ENCODE measurements at places on chromosomes 1 and 21.
A peak's percentile ranks its signal among the peaks of the same experiment; 100 is the strongest.

DNA sequence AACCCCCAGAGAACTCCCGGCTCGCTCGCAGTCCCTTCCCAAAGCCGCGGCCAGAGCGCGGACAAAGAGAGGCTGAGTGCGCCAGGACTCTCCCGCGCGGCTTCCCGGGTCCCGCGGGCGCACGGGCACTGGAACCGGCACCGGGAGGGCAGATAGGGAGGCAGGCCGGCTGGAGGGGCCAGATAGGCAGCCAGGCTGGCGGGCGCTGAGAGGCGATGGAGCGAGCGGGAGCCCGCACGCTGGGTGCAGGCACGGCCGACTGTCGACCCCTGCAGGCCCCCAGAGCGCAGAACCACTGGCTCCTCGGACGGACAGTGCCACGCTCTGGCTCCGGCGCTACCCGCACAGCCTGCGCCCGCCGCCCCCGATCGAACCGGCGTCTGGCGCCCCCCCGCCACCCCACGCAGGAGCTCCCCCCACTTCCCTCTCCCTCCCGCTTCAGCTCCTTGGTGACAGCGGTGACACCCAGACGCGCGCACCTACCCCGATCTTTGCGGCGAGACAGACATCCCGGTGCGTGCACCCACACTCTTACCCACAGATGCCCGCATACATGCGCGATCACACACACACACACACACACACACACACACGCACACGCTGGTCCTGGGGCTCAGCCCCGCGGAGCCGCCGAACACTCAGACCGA, 534 bp downstream of the SLC6A9 start:
- DNase-seq, result peak; percentile 75

DNA sequence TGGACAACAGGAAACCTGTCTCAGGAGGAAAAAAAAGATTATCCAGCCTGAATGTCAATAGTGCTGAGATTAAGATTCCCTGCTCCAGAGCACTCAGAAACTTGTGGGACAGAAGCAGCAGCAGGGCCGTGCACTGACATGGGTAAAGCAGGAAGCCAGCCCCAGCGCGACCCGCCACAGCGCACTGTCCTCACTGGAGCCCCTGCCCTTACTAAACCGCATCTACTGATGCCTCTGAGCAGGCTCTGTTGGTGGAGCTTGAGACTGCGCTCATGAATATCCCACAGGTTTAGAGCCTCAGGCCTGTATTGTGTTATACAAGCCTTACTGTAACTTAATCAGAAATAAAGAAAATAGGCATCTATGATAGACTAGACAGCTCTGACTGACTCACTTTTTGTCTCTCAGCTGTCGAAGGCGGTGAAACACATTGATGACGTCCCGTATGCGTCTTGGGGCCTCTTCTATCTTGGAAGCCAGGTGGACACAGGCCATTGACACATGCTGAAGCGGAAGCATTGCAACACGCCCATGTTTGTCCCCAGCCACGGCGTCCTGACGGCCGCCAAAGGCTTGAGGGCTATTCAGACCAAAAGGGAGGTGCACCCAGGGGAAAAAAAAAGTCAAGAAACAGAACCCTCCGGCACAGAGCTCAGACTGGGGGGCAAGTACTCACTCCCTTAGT, 1.2 kb downstream of the CCNL2 start:
- DNase-seq, result peak; percentile 45

DNA sequence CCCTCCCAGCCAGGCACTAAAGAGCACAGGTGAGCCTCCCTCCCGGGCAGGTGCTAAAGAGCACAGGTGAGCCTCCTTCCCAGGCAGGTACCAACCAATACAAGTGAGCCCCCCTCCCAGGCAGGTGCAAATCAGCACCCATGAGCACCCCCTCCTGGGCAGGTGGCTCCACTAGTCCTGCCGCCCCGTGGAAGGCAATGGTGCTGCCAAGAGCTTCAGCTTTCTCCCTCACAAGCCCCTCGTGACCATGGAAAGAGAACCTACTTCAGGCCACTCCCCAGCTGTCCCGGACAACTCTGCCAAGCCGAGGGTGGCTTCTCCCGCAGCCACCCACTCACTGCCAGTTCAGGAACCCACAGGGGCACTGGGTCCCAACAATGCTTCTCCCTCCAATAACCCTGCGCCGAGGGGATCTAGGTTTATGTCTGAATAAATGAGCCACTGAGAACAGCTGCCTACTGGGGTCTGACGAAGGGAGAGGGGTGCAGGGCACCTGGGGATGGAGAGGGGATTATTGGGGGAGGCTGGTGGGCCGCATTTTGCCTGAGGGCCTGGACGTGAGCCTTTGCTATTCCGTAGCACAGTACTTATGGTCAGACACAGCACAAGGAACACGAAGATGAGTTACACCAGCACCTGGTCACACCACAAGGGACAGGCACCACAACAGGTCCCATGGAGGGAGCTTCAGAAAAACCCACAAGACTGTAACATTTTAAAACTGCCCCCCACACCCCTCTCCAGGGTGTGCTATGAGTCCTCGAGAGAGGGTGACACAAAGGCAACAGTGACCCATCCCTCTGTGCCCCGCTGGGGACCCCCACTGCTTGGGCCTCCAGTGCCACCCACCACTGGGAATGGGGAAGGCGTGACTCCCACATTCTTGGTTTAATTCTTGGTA, 46.3 kb downstream of the PRDM15 start:
- DNase-seq, result no peak

DNA sequence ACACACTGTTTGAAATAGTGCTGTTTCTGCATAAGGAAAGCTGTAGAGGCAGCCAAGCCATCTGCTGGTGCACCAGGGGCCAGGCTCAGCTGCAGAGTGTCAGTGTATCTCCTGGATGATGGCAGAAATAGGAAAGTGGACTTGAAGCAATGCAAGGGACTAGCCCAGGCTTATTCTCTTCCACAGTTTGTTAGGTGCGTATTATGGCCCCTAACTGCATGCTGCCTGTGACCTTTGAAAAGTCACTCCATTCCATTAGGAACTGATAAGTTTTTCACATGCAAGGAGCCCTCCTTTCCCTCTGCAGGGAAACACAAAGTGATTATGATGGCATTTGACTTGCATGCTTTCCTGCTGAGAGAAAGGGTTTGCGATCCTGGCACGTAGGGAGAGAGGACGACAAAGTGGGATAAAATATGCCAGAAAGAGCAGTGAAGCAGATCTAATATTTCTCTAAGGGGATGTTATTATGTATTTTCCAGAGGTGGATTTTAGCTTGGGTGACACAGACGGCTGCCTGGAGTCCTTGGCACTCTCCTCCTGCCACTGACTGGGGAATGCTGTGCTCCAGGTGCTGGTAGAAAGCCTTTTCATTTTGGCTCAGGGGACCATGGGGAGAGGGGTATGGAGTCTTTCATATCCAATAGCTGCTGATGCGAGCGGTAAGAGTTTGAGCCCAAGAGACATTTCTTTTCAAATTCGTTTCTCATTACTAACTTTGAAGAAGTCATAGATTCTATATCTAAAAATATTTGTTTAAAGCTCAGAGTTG, 402.1 kb upstream of the B3GALT2 start:
- peak; percentile 20 for DNase-seq

DNA sequence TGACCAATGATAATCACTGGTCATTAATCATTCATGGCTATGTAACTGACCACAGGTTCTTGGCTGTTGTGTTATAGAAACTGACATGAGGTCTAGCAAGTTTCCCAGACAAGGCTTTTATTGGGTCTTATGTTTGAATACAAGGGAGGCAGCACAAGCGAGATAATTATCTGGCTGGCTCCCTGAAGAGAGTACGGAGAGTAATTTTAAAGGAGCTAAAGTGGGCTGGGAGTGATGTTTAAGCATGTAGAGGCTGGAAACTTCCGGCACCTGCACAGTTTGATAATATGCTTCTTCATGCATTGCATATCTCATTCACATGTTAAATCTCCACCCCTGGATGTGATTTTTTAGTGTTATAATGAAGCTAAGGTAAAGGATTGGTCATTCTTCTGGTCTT, 116.2 kb upstream of the KCNK1 start:
- DNase-seq, result no peak

DNA sequence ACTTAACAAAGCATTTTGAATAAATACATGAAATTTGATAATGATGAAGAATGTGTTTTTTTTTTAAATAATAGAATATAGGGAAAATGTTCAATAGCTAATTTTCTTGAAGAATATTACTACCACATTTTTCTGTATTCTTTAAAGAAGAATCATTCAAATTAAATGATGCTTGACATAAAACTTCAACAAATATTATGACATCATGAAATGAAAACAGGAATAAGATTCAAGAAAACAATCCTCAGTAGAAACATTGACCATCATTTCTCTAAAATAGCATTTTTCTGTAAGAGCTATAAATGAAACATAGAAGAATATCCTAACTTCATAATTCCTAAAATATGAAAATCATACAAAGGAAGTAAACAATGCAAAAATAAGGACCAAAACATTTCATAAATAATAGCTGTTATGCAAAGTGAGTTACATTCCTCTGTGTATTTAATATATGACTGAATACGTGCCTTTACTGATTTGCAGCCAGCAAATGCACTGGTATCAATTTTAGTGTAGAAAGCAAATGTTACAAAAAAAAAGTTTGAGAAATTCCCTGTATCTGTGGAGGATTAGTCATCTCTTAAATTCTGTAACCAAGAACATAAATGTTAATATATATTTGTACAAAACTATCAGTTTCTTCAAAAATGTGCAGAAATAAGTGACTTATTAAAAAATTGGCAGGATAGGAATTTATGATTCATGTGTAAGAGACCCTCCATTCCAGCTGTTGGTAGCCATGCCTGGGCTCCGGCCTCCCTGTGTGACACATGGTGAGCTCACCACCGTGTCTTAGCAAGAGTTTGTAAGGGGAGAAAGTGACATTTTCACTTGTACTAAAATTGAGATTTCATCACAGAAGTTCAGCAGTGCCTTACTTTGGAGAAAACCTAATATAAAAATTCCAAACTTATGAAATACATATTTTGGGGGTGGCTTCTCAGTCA, 15.0 kb upstream of the PTPN14 start:
- DNase-seq, result no peak

DNA sequence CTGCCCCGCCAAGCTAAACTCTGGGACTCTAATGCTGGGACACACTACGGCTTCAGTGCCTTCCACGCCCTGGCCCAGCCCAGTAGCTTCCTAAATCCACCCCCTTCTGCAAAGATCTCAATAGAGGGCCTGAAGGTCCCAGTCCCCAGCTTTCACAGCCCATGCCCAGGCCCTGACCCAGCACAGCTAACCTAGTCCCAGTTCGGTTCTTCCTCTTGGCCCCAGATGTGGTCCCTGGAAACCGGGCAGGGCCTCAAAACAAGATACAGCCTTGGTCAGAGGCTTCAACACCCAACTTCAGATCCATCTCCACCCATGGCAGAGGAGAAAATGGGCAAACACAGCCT, 646 bp upstream of the PDZK1IP1 start:
- DNase-seq, result no peak

- no peak for DNase-seq
Observed at GRCh38 chr1:65762081-65762862, 30.4 kb upstream of the PDE4B start.

- DNase-seq, result no peak
Observed at GRCh38 chr1:85198864-85199263, 2.0 kb downstream of the SYDE2 start.

DNA sequence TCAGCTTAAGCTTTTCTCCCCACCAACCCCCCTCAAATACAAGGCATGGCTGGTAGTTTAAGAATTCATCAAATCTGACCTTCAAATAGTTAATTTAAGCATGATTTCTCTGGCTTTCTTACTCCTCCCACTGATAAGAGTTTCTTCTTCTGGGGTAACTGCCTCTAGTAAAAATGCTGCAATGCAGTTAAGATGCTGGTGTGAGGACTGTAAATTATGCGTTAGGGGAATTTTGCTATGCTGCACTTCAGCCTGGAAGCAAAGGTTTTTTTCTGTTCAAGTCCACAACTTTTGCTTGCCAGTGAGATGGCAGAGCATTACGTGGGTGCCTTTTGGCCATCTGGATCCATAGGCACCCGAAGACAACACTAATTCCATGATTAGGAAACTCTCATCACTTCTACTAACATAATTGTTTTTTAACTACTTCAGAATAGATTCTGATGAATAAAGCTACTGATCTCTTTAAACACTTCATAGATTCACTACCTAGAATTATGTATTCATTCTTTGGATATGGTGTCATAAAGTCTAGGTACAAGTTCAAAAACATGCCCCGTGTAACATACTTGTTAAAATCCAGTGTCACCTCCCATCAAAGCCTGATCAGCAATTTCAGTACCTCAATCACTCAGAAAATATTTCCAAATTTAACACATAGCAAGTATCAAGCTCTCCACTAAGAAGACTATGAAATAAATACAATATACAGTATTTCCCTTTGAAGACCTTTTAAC, 8.8 kb upstream of the SMYD2 start:
- DNase-seq, result no peak

DNA sequence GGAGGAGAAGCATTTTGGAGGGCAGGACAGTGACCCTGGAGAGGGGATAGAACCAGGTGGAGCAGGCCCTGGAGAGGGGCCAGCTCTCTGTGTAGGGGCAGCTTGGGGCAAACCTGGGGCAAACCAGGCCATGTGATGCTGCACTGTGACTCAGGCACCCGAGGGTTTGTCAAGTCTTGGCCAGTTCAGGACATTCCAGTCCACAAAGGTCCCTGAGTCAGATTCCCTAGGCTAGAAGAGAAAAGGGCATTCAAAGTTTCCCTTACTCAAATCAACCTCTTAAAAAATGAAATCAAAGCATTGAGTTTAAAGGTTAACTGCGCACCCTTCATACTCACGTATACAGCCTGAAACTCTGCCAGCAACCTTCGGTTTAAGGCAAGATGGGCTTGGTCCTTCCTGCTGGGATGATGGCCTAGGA, 25.2 kb upstream of the PLA2G2C start:
- DNase-seq, result no peak

DNA sequence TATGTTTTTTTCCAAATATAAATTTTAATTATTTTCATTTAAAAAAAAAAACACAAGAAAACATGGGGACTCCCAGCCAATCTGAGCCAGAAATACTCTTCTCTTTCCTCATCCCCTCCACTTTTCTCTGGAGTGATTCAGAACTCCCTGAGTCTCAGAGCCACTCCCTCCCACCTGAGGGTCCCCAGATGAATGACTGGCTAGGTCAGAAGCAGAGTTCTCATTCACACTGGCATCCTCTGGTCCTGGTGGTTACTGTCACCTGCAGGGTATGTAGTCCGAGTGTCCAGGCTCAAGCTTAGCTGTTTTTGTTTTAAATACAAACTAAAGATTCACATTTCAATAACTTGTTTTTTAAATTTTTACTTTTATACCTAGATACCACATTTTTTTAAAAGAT, 6.3 kb downstream of the HMGCS2 start:
- DNase-seq, result no peak

Data from NCI-H82 (cell line).